SJCRH30 (cell line): ENCODE measurements at places on chromosomes 16 and 17. TPM values are rescaled to one million over a fixed set of nuclear protein-coding genes. Genes with fewer than 3 reads are reported as not detected.

- peaks cover 39% of the 10 kb centered on the region for H3K4me1 ChIP-seq
- H3K27ac ChIP-seq: no peak overlapping the region
- peaks cover 20% of the 10 kb centered on the region for H3K36me3 ChIP-seq
- peak; percentile 32 for DNase-seq
These were observed 4.6 kb upstream of the ATP2A1 start for GRCh38 chr16:28873543-28874201.

GRCh38 chr17:80277751-80278671 is 17.4 kb downstream of the RNF213 start:
- H3K4me1 ChIP-seq: peaks cover under 1% of the 10 kb centered on the region; the same call in 1 of the 2 replicates
- no peak for DNase-seq
- H3K27me3 ChIP-seq: no peaks in the 10 kb centered on the region
- no peak overlapping the region for H3K4me3 ChIP-seq
- no peaks in the 10 kb centered on the region for H3K36me3 ChIP-seq

DNA sequence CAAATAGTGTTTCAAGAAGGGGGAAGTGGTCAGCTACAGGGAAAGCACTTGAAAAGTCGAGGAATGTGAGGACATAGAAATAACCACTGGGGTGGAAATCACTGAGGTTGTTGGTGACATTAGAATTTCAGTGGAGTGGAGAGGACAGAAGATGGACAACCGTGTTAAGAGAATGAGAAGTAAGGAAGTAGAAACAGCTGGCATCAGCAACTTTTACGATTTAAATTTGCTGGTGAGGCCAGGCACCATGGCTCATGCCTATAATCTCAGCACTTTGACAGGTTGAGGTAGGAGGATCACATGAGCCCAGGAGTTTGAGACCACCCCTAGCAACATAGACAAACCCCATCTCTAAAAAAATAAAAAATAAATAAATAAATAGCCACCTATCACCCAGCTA is 83.2 kb upstream of the PSMD7 start:
- no peak overlapping the region for H3K4me3 ChIP-seq
- H3K27ac ChIP-seq: no peak overlapping the region
- no peaks in the 10 kb centered on the region for H3K36me3 ChIP-seq
- H3K27me3 ChIP-seq: no peaks in the 10 kb centered on the region
- H3K4me1 ChIP-seq: no peaks in the 10 kb centered on the region

- DNase-seq: no peak
- H3K36me3 ChIP-seq: no peaks in the 10 kb centered on the region; the same call in 1 of the 2 replicates
- H3K27ac ChIP-seq: no peak overlapping the region
- no peaks in the 10 kb centered on the region for H3K4me1 ChIP-seq
These were observed 393.2 kb downstream of the PMP22 start for GRCh38 chr17:14871921-14872320.

DNA sequence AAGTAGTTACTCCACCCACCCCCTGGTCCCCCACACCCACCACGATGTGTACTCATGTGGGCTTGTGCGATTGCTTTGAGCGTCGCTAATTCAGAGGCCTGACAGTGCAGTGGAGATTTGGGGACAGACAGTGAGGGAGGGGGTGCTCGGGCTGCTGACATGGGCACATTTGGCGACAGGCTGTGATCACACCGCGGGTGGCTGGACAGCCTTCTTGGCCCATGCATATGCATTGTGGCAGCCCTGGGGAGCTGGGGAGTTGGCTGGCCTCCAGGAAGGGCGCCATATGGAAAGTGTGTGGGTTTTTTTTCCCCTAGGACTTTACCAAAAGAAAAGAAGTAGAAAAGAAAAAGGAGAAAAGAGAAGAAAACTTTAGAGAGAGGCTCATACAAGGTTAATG is 275.5 kb upstream of the N4BP1 start:
- H3K27me3 ChIP-seq: no peaks in the 10 kb centered on the region
- no peaks in the 10 kb centered on the region for H3K4me1 ChIP-seq
- no peaks in the 10 kb centered on the region for H3K36me3 ChIP-seq
- H3K27ac ChIP-seq: no peak overlapping the region
- H3K4me3 ChIP-seq: no peak overlapping the region

DNA sequence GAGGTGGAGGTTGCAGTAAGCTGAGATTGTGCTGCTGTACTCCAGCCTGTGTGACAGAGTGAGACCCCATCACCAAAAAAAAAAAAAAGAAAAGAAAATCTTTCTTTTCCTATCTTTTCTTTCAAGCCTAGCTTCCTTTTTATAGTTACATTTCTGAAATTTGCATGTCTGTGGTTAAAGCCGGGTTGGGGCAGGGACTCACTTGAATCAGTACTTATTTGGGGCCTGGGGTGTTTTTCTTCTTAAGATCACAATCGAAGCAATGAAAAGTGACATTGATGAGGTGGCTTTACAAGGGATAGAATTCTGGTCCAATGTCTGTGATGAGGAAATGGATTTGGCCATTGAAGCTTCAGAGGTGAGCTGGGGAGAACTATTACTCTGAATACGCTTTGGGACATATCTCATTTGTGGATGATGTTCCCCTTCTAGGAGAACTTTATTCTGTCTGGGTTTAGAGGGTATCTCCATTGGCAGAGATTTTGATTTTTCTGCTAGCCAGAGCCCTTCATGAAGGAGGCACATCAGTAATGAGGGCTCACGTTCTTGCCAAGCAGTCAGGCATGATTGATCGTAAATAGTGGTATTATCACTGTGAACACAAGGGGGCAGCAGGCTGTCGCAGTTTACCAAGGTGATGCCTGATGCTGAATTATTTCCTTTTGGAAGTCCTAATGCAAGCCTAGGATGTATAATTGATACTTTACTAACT is 14.3 kb downstream of the KPNB1 start:
- no peak overlapping the region for H3K4me3 ChIP-seq
- DNase-seq: peak; percentile 37
- no peaks in the 10 kb centered on the region for H3K27me3 ChIP-seq
- no peak overlapping the region for H3K27ac ChIP-seq
- peaks cover 92% of the 10 kb centered on the region for H3K36me3 ChIP-seq

DNA sequence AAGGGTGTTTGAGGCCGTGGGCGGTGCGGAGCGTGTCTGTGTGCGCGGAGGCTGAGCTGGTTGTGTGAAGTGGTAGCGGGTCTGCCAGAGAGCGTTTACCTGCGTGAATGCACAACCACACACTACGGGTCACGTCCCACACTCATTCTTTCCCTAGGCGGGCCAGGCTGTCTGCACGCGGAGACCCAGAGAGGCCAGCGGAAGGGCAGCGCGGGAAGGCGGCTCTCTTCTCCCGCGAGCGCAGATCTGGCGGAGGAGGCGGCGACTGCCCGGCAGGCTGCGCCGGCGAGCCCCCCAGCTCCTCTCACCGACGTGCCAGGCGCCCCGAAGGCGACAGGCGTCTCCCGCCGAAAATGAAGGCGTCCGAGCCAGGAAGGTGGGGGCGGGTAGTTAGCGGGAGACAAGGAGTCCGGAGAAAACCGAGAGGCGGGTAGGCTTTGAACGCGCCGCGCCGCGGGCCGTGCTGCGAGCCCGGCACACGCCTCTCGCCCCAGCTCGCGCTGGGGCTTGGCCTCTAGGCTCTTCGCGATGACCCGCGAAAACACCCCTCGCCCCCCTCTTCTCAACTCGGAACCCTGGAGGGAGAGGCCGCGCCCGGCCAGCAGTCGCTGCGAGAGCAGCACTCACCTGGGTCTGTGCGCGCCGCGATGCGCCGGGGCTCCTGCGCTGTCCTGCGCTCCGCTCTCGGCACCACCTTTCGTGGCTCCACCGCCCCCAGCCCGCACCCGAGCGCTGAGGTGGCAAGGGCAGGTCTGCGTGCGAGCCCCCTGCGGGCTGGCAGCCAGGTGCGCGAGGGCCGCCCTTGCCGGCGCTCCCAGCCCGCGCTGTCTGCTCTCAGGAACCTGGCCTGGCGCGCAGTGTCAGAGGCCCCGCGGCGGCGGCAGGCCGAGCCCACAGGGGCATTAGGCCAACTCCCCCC is 2.0 kb upstream of the FOXF1 start:
- no peaks in the 10 kb centered on the region for H3K27me3 ChIP-seq
- peak overlapping the region; percentile 89 for H3K27ac ChIP-seq
- no peaks in the 10 kb centered on the region for H3K36me3 ChIP-seq
- H3K4me1 ChIP-seq: peaks cover 12% of the 10 kb centered on the region; the same call in 1 of the 2 replicates
- peak overlapping the region; percentile 67 for H3K4me3 ChIP-seq

GRCh38 chr17:42438600-42439567 is 15.8 kb upstream of the CAVIN1 start:
- peaks cover 9% of the 10 kb centered on the region; the same call in 1 of the 2 replicates for H3K4me1 ChIP-seq
- peak; percentile 37 for DNase-seq
- H3K4me3 ChIP-seq: no peak overlapping the region
- H3K36me3 ChIP-seq: no peaks in the 10 kb centered on the region
- H3K27me3 ChIP-seq: 0 out of 2 replicates have a peak, but pooled peaks cover 4% of the 10 kb centered on the region
- H3K27ac ChIP-seq: no peak overlapping the region

DNA sequence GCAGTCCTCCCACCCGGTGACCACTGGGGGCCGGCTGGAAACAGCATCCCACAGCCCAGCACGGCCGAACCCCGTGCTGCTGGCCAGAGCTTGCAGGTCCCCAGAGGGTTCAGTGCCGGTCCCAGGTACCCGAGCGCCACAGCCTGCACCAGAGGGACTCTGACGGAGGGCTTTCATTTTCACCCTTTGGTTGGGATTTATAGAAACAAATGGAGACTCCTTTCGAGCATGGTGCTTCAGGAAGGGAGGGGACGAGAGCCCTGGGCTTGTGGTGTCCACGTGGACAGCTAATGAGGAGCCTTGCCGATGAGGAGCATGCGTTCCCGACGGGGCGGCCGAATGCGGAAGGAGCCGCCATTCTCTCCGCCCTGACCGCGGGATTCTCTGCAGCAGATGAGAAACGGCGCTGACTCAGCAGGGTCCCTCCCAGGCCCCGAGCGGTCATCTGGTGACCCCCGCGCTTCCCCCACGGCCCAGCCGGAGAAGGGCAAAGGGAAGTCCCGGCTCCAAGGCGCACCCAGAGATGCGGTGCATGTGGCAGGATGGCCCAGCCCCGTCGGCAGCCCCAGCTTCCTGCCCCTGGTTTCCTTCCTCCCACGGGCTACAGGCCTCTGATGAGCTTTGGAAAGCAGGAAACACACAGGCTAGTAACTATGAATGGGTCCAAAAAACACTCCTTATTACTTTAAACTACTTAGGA is 9.8 kb downstream of the SLC38A10 start:
- no peaks in the 10 kb centered on the region for H3K27me3 ChIP-seq
- no peak for DNase-seq
- H3K36me3 ChIP-seq: peaks cover 13% of the 10 kb centered on the region; the same call in 1 of the 2 replicates
- peaks cover 30% of the 10 kb centered on the region for H3K4me1 ChIP-seq

DNA sequence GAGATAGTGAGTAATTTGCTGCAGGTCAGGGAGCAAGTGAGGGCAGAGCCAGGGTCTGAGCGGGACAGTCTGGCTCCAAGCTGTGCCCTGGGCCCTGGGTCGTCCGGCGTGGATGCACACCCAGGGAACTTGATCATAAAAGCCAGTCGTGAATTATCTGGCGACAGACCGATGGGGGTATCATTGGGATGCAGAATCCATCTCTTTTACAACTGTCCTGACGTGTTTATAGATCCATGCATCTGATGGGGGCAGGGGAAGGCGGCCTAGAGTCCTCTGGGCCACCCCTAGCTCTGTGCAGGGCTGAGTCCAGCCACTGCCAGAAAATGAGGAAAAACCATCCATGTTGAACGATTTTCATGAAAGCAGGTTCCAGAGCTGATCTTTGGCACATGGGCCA is 332.8 kb downstream of the C16orf95 start:
- H3K27ac ChIP-seq: no peak overlapping the region
- peaks cover 3% of the 10 kb centered on the region; the same call in 1 of the 2 replicates for H3K4me1 ChIP-seq
- no peaks in the 10 kb centered on the region for H3K27me3 ChIP-seq
- no peak for DNase-seq
- no peaks in the 10 kb centered on the region for H3K36me3 ChIP-seq
- H3K4me3 ChIP-seq: no peak overlapping the region

- no peaks in the 10 kb centered on the region for H3K36me3 ChIP-seq
- no peaks in the 10 kb centered on the region for H3K27me3 ChIP-seq
These were observed 8.3 kb downstream of the HS3ST3B1 start for GRCh38 chr17:14308965-14309879.

- H3K4me3 ChIP-seq: no peak overlapping the region
- H3K36me3 ChIP-seq: no peaks in the 10 kb centered on the region
- H3K27ac ChIP-seq: no peak overlapping the region
- no peak for DNase-seq
These were observed 3.7 kb upstream of the USP32 start for GRCh38 chr17:60395508-60396065.

GRCh38 chr16:27690608-27691007 is 140.7 kb downstream of the KATNIP start:
- peaks cover 8% of the 10 kb centered on the region for H3K4me1 ChIP-seq
- no peak overlapping the region for H3K4me3 ChIP-seq
- no peak for DNase-seq
- H3K27ac ChIP-seq: no peak overlapping the region
- H3K27me3 ChIP-seq: no peaks in the 10 kb centered on the region
- H3K36me3 ChIP-seq: no peaks in the 10 kb centered on the region

- H3K27me3 ChIP-seq: peaks cover 14% of the 10 kb centered on the region
- no peaks in the 10 kb centered on the region for H3K36me3 ChIP-seq
- DNase-seq: no peak
- peaks cover 16% of the 10 kb centered on the region for H3K4me1 ChIP-seq
These were observed 12.3 kb upstream of the PKMYT1 start for GRCh38 chr16:2992383-2993081.

GRCh38 chr16:54489225-54490111 is 202.9 kb upstream of the IRX3 start:
- H3K27ac ChIP-seq: no peak overlapping the region
- H3K4me3 ChIP-seq: no peak overlapping the region
- H3K36me3 ChIP-seq: no peaks in the 10 kb centered on the region
- no peak for DNase-seq

- H3K27ac ChIP-seq: no peak overlapping the region
- no peaks in the 10 kb centered on the region for H3K4me1 ChIP-seq
- no peak for DNase-seq
- no peaks in the 10 kb centered on the region for H3K36me3 ChIP-seq
- no peaks in the 10 kb centered on the region for H3K27me3 ChIP-seq
These were observed 409.5 kb downstream of the CA10 start for GRCh38 chr17:51748749-51749604.

- H3K27ac ChIP-seq: no peak overlapping the region
- H3K4me3 ChIP-seq: no peak overlapping the region
- H3K27me3 ChIP-seq: no peaks in the 10 kb centered on the region
- H3K4me1 ChIP-seq: no peaks in the 10 kb centered on the region
These were observed 42.0 kb upstream of the KCNJ2 start for GRCh38 chr17:70127221-70127873.

GRCh38 chr17:35449371-35449931 is 885 bp upstream of the SLFN13 start:
- H3K4me1 ChIP-seq: peaks cover 9% of the 10 kb centered on the region
- H3K27ac ChIP-seq: no peak overlapping the region
- no peaks in the 10 kb centered on the region for H3K27me3 ChIP-seq
- no peaks in the 10 kb centered on the region for H3K36me3 ChIP-seq
- H3K4me3 ChIP-seq: no peak overlapping the region
- DNase-seq: no peak

GRCh38 chr17:74259667-74260524 is 14.1 kb upstream of the DNAI2 start:
- H3K27ac ChIP-seq: no peak overlapping the region
- peaks cover 8% of the 10 kb centered on the region; the same call in 1 of the 2 replicates for H3K36me3 ChIP-seq
- peaks cover 12% of the 10 kb centered on the region; the same call in 1 of the 2 replicates for H3K4me1 ChIP-seq
- H3K27me3 ChIP-seq: no peaks in the 10 kb centered on the region
- H3K4me3 ChIP-seq: no peak overlapping the region
- DNase-seq: peak; percentile 70

GRCh38 chr16:54284319-54284930 is 2.2 kb downstream of the IRX3 start:
- H3K4me1 ChIP-seq: no peaks in the 10 kb centered on the region
- H3K4me3 ChIP-seq: no peak overlapping the region
- peaks cover 13% of the 10 kb centered on the region for H3K36me3 ChIP-seq
- H3K27me3 ChIP-seq: no peaks in the 10 kb centered on the region

FASN gene
- 141 and 151 TPM in 2 replicates for total RNA-seq

COG4 gene
- 25.4 and 26.4 TPM in 2 replicates for total RNA-seq

FLYWCH2 gene
- 35.4 and 40.6 TPM in 2 replicates for total RNA-seq

CACNA1G gene
- total RNA-seq: 3.5 and 4.2 TPM in 2 replicates

NOG gene
- total RNA-seq: 19.8 and 20.3 TPM in 2 replicates

MT1X gene
- 95.4 and 97.1 TPM in 2 replicates for total RNA-seq

ITGAE gene
- total RNA-seq: 31.0 and 31.6 TPM in 2 replicates

MYOCD gene
- 0.03 and 0.08 TPM in 2 replicates for total RNA-seq

KRTAP1-1 gene
- not detected in 2 replicates for total RNA-seq

DHRS13 gene
- 25.6 and 27.0 TPM in 2 replicates for total RNA-seq

NLGN2 gene
- total RNA-seq: 5.0 and 6.8 TPM in 2 replicates
